ENCODE measurements at places on chromosomes 5 and 9.

DNA sequence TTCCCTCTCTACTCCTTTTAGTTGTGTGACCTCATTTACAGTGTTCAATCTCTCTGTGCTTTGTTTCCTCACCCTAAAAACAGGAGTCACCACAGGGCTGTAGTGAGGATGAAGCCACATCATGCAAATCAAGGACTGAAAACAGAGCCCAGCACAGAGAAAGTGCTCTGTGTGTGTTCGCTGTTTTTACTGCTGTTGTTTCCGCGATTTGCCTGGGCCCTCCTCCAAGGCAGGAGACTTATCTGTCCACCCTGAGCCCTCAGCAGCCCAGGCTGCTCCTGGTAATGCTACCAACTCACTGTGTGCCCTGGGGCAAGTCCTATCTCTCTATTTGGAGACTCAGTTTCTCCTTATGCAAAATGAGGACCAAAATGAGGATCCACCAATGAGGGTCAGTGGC is 87.2 kb upstream of the NEURL1B start:
- DNase-seq, result no peak

DNA sequence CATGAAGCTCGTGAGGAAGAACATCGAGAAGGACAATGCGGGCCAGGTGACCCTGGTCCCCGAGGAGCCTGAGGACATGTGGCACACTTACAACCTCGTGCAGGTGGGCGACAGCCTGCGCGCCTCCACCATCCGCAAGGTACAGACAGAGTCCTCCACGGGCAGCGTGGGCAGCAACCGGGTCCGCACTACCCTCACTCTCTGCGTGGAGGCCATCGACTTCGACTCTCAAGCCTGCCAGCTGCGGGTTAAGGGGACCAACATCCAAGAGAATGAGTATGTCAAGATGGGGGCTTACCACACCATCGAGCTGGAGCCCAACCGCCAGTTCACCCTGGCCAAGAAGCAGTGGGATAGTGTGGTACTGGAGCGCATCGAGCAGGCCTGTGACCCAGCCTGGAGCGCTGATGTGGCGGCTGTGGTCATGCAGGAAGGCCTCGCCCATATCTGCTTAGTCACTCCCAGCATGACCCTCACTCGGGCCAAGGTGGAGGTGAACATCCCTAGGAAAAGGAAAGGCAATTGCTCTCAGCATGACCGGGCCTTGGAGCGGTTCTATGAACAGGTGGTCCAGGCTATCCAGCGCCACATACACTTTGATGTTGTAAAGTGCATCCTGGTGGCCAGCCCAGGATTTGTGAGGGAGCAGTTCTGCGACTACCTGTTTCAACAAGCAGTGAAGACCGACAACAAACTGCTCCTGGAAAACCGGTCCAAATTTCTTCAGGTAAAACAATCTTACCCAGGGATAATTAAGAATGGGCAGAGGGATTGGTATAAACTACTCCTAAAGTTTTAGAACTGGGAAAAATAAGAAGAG is 12.9 kb downstream of the ITGA1 start:
- peak; percentile 34 for DNase-seq

- DNase-seq, result no peak
Observed at GRCh38 chr5:179930788-179931473, 23.2 kb upstream of the TBC1D9B start.

DNA sequence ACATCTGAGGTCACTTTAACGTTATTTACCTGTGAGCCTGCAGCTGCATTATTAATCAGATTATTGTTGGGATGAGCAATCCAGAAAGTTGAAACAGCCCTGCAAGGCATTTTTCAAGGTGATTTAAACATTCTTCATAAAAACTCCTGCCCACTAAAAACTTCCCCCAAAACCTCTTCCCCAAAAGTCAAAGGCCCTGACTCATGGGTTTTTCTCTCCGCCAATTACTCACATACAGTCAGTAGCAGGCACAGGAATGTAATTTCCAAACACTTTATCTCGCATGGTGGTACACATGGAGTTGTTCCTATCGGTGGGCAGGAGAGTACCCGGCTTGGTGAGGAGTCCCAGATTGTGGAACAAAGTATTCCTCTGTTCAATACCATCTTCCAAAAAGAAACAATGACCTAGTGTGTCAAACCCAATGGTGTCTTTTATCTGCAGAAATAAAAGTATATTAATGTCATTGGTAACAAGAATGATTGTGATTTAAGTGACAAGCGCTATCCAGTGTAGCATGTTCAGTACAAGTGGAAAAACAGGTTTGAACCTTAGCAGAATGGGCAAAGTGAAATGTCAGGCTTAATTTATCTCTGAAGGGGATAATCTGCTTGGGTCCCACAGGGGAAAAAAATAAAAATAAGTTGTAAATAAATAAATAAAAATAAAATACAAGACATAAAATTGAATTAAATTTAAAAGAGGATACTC is 38.3 kb downstream of the CEMIP2 start:
- no peak for DNase-seq

- DNase-seq, result no peak
Observed at GRCh38 chr9:29691758-29692407, 2118.6 kb upstream of the C9orf72 start.

DNA sequence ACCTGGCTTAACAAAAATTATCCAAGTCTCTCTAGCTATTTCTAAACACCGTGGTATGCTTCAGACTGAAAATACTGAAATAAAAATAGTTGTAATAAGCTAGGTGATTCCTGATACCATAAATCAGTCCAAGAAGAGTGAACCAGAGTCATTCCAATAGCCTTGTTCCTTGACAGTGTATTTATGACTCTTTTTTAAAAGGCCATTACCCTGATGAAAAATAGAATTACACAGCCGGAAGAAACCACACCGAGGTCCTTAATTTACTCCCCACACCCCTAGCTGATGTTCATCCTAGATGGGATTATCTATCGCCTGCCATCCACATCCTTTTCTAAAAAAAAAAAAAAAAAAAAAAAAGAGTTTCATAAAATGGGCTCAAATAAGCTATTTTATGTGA is 457.6 kb upstream of the GRAMD2B start:
- DNase-seq, result no peak

DNA sequence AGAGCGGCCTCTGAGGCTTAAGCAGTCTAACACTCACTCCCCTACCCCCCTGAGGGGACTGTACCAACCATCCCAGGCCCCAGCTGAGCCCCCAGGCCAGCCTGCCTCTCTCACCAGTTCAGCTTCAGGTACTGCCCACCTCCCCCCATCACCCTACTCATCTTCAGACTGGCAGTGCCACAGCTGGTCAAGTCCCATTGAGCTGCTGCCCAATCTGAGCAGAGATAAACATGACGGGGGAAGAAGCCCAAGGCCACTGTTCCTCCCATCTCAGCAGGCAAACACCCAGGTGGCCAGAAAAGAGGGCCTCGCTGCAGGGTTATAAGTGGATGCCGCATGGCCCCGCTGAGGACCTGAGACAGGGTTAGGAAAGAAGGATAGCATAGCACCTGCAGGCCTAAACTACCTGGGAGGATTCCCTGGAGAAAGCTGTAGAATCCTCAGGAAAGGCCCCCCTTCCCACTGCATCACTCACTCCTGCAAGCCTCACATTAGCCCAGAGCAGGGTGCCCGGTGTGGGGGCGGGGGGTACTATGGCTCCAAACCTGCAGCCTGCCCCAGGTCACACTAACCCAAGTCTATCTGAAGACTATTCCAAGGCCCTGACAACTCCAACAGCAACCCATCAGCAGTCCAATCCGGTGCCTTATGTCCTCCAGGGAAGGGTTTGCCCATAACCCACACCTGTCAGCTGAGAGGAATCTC is 3.6 kb downstream of the B4GALT1 start:
- DNase-seq, result no peak

DNA sequence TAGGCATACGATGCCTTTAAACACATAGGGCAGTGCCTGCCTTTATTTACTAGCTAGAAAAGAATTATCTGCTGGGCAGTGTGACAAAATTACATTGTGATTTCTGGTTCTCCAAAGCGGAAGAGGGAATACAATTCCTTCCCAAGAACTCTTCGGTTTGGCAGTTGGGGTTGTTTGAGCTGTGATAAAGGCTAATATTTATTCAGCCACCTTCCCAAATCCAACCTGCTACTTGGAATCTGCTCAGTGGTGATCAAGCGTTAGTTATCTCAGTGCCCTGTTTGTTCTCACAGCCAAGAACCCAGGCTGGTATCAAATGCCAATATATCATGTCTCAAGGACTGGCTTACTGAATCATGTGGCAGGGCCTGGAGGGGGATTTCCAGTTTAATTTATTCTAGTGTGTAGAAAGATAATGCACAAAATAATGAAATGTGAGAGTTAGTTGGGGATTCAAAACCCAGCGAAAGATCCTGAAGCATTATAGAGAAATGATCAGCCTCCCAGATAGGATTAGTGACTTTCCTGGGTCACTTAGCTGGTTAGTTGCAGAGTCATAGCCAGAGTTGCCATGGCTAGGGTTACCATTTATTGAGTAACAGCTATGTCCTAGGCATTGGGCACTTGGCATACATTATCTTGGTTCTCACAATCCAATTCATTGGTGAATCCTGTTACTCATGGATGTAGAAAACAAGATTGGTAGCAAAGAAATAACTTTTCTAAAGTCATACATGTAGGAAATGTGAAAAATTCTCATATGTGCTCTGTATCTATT is 457.0 kb upstream of the KLF4 start:
- no peak for DNase-seq

DNA sequence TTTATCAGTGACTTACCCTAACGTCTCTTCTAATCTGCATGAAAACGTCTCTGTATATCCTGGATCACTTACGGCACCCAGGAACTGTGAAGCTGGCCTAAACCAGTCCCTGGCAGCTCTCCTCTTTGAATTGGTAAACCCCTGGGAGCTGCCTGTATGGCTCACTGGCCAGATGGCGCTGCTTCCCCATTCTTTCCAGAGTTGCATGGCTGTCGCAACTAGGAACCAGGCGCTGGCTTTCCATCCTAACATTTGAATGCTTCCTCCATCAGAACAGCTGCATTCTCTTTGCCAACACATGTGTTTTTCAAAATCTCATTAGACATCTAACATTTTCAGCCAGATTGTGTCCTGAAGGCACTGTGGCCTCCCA is 8.0 kb upstream of the PCA3 start:
- no peak for DNase-seq

DNA sequence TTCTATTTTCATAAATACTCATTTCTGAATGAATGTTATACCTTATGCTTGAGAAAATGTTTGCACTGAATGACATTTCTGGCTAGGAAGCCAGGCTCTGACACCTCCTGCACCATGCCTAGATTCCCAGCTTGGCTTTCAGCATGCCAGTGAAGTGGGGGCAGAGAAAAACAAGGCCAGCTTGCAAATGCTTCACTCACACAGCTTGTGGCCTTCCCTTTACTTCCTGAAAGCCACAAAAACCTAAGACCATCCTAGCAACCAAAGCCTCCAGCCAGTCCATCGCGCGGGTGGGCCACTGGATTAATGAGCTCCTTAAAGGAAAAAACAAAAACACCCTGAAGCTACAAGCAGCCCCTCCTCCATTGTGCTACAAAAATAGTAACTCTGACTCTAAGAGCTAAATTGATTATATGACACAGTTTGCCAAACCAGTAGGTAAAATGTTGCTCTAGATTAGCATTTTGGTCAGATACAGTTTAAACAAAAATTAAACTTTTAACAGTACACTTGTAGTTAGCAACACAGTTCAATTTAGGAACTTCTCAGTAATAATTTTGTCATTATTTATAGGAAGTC is 159.9 kb downstream of the TSSK1B start:
- no peak for DNase-seq

DNA sequence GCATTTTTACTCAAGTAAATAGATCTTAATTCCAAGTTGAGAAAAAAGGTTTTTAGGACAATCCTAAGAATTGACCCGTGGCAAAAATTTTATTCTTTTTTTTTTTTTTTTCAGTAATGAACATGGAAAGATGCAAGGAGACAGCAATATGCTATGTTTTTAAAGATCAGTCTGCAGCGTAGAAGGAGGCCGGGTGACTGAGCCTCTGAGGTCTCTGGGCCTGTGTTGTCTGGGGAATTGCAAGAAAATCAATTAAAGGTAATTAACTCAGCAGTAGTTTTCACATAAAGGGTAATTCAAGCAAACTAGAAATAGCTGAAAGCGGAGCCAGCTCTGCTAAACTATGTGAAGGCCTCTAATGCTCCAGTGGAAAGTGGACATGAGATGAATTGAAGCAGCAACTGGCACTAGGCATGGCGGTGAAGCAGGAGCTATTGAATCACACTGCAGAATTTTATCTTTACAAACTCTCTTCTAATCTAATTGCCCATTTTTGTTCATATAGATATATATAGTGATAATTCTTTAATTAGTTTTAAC is 285.2 kb upstream of the ITGA1 start:
- no peak for DNase-seq

- no peak for DNase-seq
Observed at GRCh38 chr9:130570208-130570607, 9.2 kb upstream of the FUBP3 start.

DNA sequence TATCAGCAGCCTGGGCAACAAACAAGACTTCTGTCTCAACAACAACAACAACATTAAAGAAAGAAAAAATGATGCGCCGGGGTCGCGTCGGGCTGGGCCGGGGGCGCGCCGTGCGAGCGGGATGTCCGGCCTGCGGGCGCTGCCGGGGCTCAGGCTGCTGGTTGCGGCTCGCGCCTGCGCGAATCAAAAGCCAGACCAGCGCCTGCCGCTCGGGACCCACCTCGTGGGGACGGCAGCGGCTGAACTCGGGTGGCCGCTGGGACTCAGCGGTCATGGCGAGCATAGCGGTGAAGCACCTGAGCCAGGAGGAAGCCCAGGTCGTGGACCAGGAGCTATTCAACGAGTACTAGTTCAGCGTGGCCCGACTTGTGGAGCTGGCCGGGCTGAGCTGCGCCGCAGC is 11.9 kb upstream of the NHP2 start:
- DNase-seq, result no peak

- DNase-seq, result no peak
Observed at GRCh38 chr5:98069876-98070512, 703.5 kb upstream of the RGMB start.

GRCh38 chr5:91109634-91110033 is 273.5 kb downstream of the ARRDC3 start:
- DNase-seq, result no peak

DNA sequence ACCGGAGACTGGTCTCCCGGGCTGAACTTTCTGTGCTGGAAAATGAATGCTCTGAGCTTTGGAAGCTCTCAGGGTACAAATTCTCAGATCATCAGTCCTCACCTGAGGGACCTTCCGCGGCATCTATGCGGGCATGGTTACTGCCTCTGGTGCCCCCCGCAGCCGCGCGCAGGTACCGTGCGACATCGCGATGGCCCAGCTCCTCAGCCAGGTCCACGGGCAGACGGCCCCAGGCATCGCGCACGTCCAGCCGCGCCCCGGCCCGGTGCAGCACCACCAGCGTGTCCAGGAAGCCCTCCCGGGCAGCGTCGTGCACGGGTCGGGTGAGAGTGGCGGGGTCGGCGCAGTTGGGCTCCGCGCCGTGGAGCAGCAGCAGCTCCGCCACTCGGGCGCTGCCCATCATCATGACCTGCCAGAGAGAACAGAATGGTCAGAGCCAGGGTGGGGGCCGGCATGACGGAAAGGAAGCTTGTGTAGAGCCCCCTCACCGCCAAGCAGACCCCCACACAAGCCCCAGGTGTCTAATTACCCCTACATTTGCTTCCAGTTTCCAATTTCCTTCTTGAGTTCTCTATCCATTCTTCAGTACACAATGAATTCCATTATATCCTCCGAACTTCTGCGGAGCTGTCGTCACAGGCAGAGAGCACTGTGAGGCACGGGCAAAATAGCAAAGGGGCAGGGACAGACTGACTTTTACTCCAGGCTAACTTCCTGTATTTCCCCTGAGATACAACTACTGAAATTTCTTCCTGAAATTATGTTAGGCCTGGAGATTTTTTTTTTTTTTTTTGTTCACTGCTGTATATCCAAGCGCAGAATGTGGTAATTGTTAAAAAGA is 23.2 kb downstream of the CDKN2A start:
- no peak for DNase-seq

- peak; percentile 11 for DNase-seq
Observed at GRCh38 chr5:87020099-87020934, 247.4 kb upstream of the RASA1 start.

Data from naive thymus-derived CD8-positive, alpha-beta T cell (primary cell).